Neural progenitor cell (in vitro differentiated cells): ENCODE measurements at places on chromosomes 13 and 19.
A peak's percentile ranks its signal among the peaks of the same experiment; 100 is the strongest.

DNA sequence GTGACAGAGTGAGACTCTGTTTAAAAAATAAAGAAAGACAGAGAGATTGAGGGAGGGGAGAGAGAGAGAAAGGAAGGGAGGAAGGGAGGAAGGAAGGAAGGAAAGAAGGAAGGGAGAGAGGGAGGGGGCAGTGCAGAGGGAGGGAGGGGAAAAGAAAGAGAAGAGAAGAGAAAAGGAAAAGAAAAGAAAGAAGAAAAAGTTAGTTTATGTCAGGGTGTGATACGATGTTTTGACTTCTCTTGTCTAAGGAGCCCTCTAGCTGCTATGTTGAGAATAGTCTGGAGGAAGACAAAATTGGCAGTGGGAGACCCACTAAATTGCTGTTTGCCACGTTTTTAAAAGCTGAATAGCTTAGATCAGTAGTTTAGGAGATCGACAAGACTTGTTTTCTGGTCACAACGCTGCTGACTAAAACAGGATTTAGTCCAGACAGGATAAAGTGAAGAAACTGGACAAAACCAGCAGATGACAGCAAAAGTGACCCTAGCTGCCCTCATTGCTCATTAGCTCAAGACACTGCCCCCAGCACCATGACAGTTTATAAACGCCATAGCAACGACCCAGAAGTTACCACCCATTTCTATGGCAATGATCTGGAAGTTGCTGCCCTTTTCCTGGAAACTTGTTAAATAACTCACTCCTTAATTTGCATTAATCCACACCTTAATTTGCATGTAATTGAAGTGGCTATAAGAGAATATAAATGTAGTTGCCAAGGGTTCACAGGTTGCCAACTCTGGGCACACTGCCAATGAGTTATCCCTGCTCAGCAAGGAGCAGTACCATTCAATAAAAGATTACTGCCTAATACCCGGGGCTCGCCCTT lies 11.1 kb downstream of the TEX101 start:
- DNase-seq: peak; percentile 41

DNA sequence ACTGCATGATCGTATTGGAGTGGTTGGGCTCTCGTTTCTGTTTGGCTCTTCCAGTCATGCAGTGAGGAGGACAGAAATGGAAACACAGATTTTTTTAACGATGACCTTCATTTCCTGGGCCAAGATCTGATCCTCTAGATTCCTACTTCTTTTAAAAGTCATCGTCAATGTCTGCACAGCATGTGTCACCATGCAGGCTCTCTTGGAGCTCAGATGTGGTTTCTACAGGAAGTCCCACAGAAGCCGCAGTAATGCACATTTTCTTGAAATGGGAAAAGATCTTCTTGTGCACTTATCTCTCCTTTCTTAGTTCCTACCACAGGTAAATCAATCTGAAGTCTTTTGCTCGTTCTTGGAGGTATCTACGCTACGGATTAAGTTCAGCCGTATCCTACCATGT lies 626.9 kb downstream of the EFNB2 start:
- no peak for DNase-seq

DNA sequence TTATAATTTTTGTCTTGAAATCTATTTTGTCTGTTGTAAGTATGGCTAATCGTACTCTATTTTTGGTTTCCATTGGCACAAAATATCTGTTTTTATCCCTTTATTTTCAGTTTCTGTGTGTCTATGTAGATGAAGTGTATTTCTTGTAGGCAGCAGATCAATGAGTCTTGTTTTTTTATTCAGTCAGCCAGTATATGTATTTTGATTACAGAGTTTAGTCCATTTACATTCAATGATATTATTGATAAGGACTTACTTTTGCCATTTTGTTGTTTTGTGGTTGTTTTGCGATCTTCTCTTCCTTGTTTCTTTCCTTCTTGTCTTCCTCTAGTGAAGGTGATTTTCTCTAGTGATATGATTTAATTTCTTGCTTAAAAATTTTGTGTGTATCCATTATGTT lies 336.3 kb upstream of the SPRY2 start:
- no peak for DNase-seq

DNA sequence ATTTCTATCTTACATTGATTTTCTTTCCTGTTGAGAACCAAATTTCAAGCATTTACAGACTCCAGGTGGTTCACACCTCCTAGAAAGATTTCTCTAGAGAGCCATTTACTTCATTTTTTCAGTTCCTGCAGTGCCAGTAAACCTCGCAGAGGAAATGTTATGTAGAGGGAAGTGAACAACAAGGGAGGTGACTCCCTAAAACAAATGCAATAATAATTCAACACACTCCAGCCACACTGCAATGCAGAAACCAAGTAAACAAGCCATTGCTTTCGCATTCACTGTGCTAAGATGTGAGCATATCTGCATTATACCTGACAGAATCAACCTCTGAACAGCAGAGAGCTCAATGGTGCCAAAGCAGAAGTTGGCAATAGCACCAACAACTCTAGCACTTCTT lies 215.1 kb downstream of the RBM26 start:
- DNase-seq: no peak

DNA sequence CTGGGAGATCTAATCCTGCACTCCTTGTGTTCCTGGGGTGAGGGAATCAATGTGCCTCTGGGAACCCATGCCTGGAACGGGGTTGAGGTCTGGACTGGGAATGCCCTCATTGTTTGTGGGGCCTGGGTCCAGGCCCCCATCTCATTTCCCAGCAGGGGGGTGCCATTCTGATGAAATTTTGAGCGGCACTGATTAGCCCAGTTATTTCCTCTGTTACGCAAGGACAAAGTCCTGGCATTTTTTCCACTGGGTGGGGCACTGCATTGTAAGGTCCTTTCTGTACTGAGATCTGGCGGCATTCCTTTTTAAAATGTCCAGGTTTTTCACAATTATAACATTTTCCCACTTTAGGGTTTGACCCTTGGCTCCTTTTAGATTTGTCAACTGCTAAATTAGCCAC lies 14.8 kb downstream of the FPR3 start:
- no peak for DNase-seq

GRCh38 chr13:41543664-41544300 lies 86.4 kb downstream of the RGCC start:
- DNase-seq: no peak

- DNase-seq: no peak
These were observed 66.4 kb downstream of the KLF12 start for GRCh38 chr13:74067818-74068217.

DNA sequence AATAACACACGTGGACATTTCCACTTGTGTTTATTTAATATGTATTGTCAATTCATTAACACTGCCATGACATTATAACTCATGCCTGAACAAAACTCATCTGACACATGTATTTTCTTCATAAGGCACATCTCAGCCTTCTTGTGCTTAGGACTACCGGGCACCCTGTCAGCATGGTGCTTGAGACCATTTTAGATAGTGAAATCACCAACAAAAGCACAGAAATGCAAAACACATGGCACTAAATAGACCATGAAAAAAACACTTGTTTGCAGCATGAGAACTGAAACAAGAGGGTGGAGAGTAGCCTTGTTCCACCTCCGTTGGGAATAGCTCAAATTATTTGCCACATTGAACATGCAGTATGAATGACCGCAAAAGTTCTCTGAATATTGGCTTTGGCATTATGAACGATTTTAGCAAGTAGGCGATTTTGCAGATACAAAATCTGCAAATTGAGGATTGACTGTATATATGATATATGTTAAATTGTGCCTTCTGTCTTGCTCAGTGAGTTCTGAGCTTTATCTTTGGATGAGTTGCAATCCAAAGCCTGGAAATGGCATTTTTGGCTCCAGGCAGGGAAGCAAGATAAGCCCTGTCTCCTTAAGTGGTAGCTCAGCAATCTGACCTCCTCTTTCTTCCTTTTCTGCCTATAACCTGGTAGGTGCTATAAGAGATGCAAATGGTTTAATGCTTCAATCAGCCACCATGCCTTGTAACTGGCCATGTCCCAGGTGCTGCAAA lies 328.2 kb downstream of the HS6ST3 start:
- no peak for DNase-seq

- DNase-seq: no peak
These were observed 12.3 kb downstream of the ATP7B start for GRCh38 chr13:51998723-51999509.

GRCh38 chr13:77928909-77929308 lies 10.3 kb upstream of the EDNRB start:
- no peak for DNase-seq

DNA sequence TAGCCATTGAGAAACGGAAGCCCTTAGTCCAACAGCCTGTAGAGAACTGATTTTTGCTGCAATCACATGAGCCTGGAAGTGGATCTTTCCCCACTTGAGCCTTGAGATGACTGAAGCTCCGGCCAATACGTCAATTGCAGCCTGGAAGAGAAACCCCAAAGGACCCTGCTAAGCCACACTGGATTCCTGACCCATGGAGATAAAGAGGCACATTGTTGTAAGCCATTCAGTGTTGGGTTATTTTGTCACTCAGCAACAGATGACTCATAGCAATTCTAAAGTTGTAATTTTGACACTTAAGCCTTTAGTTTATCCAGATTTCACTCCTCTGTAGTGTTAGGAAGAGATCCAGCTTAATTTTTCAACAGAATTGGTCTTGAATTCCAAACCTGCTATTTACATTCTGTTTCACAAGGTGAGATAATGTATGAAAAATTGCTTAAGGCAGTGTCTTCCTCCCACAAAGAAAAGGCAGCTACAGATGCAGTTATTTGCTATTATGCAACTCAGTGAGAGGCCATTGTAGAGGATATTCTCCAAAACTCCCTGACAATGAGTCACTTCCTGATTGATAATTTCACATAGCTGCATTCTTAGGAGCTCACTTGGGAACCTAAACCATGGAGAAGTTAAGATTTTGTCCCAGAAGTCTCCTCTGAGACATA lies 59.4 kb upstream of the TSHZ3 start:
- DNase-seq: no peak

GRCh38 chr19:40659116-40659515 lies 31.3 kb downstream of the NUMBL start:
- DNase-seq: no peak

DNA sequence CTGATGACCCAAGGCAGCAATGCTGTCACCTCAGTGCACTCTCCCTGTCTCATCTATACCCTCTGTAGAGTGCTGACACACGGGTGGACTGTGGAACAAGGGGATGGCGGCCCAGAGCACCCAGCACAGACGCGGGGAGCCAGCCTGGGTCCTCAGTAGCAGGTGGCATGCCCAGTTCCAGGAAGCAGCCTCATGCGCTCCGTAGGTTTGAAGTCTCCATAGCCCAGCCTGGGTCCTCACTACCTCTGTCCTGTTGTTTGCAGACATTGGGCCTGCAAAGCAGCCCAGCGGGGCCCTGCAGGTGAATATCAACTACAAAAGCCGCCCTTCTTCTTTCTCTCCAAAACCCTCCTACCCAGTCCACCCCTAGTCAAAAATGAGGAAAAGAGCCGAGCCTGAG lies 5.0 kb upstream of the SLC7A9 start:
- no peak for DNase-seq

DNA sequence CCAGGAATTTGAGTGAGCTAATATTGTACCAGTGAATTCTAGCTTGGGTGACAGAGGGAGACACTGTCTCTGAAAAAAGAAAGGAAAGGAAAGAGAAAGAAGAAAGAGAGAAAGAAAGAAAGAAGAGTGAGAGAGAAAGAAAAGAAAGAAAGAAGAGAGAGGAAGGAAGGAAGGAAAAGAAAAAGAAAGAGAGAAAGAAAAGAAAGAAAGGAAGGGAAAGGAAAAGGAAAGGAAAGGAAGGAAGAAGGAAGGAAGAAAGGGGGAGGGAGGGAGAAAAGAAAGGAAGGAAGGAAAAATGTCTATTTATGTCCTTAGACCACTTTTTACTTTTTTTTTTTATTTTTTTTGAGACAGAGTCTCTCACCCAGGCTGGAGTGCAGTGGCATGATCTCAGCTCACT lies 5.4 kb upstream of the ZNF491 start:
- DNase-seq: no peak

DNA sequence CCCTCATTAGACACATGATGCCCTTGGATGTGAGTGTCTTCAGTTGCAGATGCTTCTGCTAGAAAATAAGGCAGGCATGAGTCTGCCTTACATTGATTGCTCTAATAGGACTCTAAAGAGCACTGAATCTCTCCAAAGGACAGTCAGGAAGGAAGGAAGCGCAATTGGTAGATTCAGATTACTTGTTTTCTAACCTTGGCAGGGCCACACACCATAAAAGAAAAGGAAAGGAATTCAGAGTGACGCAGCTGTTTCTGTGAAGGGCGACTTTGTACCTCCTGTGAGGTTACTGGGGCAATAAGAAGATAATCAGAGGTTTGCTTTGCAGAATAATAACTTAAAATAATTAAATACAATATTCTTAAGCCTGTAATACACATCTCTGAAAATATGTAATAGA lies 48.0 kb downstream of the FRY start:
- no peak for DNase-seq

GRCh38 chr13:28685892-28686291 lies 27.0 kb downstream of the POMP start:
- DNase-seq: no peak

DNA sequence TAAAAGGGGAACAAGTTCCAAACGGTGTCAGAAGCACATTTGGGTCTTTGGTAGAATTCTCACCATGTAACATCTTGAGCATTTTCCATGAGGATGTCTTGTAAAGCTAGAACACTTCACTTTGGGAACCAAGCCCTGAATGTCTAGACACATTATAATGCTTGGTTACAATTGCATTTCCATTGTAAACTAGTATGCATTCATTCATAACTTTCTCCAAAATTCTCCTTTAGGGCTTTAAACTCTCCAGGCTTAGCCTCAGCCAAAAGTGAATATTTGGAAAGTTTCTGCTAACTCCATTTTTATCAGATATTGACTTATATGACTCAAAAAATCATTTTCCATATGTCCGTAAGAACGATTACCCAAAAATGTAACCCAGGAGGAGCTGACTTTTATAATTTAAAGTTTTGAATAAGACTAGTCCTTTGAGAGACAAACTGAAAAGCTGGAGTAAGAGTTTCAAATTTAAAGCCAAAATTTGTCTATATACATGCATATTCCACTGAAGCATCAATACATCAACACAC lies 1170.4 kb downstream of the EFNB2 start:
- no peak for DNase-seq

- no peak for DNase-seq
These were observed 8.7 kb downstream of the ZNF71 start for GRCh38 chr19:56603829-56604228.

GRCh38 chr19:55554302-55554701 lies 9.0 kb upstream of the SBK3 start:
- DNase-seq: no peak

- DNase-seq: no peak
These were observed 25.7 kb downstream of the VRK3 start for GRCh38 chr19:49999371-50000010.

DNA sequence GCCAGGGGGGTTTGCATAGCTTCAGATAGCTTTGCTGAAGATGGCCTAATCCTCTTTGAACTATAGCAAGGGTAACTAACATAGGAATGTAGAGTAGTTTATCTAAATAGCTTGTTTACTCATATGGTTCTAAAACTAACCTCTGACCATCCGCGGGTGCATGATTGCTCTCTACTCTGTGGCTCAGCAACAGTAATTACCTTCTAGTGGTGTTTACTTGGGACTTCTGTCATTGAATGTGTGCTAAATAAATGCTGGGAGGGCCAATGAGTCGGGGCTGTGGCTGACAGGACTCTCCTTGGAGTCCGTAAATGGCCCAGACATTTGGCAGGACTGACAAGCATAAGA lies 1461.9 kb downstream of the UQCRFS1 start:
- DNase-seq: no peak
